ENCODE measurements at places on chromosomes 3 and 15.

- no peak for DNase-seq
Observed at GRCh38 chr15:63582718-63583426, 14.3 kb upstream of the FBXL22 start.

DNA sequence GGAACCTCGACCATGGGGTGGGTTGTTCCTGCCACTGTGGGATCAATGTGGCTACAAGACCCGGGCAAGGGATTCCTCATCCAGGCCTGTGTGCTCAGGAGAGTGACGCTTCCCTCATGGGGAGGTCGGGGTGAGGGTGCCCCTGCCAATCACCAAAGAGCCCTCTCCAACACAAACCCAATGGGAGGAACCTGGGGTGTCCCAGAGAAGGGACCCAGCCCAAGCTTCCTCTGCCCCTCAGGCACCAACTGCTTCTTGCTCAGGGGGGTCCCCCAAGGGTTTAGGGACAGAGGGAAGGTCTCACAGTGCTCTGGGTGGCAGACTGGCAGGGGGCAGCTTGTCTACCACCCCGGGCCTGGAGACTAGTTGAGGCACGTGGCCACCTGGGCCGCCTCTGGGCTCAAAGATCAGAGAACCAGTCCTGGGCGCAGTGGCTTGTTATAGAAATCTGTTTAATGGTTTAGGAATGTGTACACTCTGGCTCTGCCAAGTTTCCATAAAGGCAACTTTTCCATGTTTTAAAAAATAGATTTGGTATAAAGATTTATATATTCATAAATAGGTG lies 26.6 kb downstream of the GP9 start:
- no peak for DNase-seq

- no peak for DNase-seq
Observed at GRCh38 chr3:13174011-13174802, 101.0 kb upstream of the IQSEC1 start.

DNA sequence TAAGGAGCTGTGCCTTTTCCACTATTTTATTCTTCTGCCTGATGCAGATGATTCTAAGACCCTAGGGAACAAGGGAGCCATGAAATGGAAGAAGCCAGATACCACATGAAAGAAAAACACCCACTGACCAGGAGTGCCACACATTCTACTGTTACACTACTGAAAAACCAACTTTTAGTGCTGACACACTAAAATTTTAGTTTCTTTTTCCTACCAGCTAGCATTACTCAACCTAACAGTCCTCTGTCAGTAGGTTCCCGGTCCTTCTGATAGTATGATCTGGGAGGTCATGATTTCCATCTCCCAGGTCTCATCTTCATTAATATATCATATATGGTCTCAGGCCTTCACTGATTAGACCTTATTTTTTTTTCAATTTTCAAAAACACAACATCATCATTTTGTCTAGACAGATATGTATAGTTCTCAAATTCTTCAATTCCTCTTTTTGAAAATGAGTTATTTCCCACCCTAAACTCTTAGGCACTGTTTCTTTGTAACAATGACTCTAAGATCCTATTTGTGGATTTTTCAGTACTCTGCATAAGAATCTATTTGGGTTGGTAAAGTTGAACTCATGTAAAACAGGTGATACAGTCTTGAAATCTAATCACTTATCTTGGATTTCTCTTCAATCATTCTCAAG lies 321.8 kb downstream of the CTNNB1 start:
- no peak for DNase-seq

- DNase-seq, result no peak
Observed at GRCh38 chr3:138296639-138297038, 33.0 kb downstream of the NME9 start.

GRCh38 chr15:100671858-100672543 lies 69.6 kb downstream of the ASB7 start:
- no peak for DNase-seq

- no peak for DNase-seq
Observed at GRCh38 chr3:8975081-8976020, 12.1 kb upstream of the RAD18 start.

- DNase-seq, result no peak
Observed at GRCh38 chr3:69504232-69504631, 118.3 kb upstream of the FRMD4B start.

- peak; percentile 59 for DNase-seq
Observed at GRCh38 chr3:55868347-55868746, 381.2 kb upstream of the WNT5A start.

DNA sequence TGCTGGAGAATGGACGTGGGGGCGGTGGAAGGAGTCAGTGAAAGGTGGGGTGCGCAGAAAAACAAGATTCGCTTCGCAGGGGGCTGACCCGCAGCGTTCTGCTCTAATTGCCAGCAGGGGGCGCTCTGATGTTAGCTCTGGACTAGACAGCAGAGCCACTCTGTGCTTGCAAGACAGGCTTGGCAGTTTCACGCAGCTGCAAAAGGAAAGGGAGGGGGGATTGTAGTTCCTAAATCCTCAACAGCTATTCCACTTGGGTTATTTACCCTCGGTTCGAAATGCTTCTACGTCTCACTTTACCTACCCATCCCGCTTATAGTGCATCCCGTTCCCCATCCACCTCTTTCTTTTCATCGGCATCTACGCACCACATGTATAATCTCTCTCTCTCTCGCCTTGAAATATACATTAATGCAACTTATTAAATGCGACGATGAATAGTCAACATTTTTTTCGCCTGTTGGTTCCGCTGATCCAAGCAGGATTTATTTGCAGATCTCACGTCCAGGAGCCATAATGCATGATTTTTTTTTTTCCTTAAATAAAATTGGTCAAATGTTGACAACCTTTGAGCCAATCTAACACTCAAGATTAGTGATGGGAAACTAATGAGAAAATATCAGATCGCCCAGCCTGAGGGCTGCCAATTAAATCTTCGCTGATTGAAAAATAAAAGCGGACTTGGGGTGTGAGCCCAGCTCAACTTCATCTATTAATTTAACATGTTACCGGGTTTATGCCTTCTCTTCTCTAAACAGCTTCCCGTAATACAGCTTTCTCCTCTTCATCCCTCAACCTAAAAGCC lies 216.4 kb downstream of the MEIS2 start:
- DNase-seq, result peak; percentile 94

DNA sequence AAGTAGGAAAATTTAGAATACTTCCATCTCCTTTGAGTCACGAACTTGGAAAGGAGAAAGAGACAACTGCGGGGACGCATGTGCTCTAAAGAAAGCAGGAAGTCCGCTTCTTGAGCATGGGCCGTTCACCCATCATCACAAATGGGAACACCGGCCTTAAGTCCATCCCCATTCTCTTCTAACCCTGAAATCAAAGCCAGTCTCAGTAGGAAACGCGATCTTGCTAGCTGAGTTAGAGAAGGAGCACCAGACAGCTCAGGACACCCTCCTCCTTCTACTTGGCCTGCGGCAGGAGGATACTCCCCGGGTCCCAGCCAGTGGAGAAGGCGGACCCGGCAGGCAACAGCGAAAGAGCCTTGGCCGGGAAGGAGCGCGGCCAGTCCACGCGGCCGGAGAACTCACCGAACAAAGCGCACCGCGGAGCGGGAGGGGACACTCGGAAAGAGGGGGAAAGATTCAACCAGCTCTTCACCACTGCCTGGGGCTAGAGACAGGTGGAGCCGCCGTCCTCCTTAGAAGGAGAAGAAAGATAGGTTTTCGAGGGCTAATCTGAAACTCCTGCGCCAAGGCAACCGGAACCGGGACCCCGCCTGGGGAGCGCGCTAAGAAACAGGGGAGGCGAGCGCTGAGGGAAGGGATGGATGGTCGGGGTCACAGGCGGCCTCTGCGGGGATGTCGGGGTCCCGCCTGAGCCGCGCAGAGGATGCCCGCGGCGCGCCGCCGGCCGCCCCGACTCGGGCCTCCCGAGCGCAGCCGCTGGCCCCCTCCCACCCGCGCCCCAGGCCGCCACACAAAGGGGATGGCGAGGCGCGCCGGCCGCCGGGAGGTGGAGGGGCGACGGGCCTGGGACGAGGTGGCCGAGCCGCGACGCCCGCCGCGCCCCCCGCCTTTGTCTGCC lies 818 bp downstream of the SLC4A7 start:
- DNase-seq, result peak; percentile 32

- DNase-seq, result no peak
Observed at GRCh38 chr3:69803681-69804270, 64.5 kb downstream of the MITF start.

DNA sequence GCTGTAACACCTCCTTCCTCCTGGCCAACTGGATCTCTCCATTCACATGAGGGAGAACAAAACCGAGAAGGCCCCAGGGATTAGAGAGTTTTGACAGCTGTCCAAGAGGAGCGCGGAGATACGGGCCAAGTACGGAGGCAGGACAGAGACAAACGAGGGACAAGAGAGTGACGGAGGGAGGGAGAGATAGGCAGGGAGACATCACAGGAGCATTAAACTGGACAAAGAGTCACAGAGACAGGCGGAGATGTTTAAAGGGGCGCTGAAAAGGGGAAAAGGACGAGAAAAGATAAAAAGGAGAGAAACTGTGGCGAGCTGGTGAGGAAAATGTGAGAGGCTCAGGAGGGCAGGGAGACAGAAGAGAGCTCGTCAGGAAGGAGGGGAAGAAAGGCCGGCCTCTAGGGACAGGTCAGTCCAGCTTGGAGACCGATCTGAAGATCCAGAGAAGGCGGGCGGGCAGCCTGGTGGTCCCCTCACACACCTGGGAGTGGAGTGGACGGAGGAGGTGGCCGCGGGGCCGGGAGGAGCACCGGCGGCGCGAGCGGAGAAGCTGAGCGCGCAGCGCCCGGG lies 40.5 kb upstream of the ROPN1 start:
- peak; percentile 16 for DNase-seq

- no peak for DNase-seq
Observed at GRCh38 chr15:48507416-48508065, 138.0 kb downstream of the FBN1 start.

GRCh38 chr3:72628065-72628464 lies 220.2 kb downstream of the SHQ1 start:
- DNase-seq, result no peak

DNA sequence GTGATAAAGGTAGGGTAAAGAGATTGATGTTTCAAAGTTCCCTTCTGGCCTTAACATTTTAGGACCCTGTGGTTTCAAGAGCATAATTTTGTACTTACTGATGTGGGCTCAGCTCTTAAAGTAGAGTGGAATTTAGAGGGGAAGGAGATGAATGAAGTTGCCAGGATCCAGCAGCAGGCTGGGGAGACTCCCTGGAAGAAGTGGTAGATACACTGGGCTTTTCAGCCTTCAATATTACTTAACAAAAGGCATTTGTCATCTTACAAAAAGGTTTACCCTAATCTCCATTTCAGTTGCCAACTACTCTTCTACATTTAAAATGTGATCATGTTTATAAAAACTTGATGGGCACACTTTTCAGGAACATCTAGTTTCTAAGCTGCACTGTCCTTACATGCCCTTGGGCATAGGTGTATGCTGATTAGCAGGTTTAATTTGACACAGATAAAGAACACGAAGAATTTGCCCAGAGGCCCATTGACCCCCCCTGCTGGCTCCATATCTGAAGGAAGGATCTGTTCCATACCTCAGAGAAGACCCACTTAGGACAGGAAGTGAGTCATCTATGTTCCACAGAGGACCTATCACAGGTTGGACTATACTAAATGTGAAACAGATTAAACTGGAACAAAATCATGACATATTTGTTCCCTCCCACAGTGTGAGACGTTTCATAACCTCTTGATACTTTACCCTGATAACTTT lies 93.0 kb upstream of the LPP start:
- no peak for DNase-seq

- no peak for DNase-seq
Observed at GRCh38 chr3:47421741-47422649, 41.2 kb downstream of the PTPN23 start.

GRCh38 chr3:114361391-114361790 lies 67.6 kb downstream of the TIGIT start:
- DNase-seq, result no peak
